Stimulated activated CD4-positive, alpha-beta T cell treated with anti-CD3 and anti-CD28 coated beads, TNF-alpha, amount 100 ng/mL, for 48 hours (primary cell): ENCODE measurements at places on chromosomes 5 and 9.
A peak's percentile ranks its signal among the peaks of the same experiment; 100 is the strongest.

GRCh38 chr9:88198341-88198807, 60.1 kb upstream of the SPATA31C2 start:
- no peak for DNase-seq

DNA sequence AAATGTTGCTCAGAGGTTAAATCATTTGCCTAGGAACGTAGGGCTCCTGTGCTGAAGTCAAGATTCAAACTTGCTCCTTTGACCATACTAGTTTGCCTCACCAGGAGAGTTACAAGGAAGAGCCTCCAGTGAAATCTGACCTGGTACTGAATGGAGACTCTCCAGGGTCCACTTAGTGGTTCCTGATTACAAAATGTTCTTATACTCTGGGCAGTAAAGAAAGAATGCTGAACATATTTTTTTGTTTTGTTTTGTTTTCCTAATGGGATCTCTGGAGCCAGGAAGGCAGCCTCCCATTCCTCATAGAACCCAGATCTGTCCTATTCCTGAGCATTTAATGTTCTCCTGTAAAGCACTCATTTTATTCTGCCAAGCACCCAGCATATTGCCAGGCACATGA, 256.5 kb upstream of the CLINT1 start:
- DNase-seq = no peak

GRCh38 chr9:92668746-92669526, 995 bp downstream of the IPPK start:
- peak; percentile 12 for DNase-seq

DNA sequence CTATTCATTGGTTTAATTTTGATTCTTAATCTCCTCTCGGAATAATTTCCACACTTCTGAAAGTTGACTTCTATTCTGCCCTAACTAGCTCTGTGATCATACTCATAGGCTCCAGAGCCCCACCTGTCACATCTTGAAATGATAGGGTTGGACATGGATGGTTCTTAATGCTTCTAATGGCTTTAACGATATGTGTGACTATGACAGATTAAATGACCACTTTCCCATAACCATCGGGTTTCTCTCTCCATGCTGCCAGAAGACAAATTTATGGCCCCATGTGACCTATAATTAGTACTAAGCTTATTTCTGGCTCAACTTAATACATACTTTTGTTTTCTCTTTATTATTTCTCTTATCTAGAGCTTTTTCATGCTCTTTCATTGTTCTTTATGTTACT, 251.1 kb upstream of the TUT7 start:
- no peak for DNase-seq

DNA sequence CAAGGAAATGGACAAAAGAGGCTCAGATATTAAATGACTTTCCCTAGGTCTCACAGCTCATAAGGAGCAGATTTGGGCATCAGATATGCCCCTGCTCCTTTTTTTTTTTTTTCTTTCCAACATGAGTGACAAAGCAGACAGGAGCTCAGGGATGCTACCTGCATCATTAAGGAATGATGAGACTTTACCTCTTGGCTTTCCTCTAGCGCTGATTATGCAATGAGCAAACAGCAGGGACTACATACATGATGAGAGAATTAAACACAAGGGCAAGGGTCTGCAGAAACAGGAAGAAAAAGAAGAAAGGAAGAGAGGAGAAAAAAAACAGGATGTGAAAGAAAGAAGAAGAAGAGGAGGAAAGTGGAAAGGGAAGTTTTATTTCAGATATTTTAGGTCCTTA, 179.9 kb downstream of the PPP2R2B start:
- no peak for DNase-seq

- DNase-seq = no peak
Measured at GRCh38 chr5:148968311-148968710, 94.6 kb downstream of the SH3TC2 start.

- no peak for DNase-seq
Measured at GRCh38 chr5:44275908-44276307, 113.3 kb downstream of the FGF10 start.
